Stimulated activated CD8-positive, alpha-beta memory T cell treated with anti-CD3 and anti-CD28 coated beads, Interleukin-7, amount 100 ng/mL, for 48 hours (primary cell): ENCODE measurements at places on chromosomes 3 and 15.
A peak's percentile ranks its signal among the peaks of the same experiment; 100 is the strongest.

GRCh38 chr3:102229062-102229655, 205.7 kb upstream of the ZPLD1 start:
- peak; percentile 28 for DNase-seq

- DNase-seq: no peak
These were observed 64.8 kb downstream of the SCN11A start for GRCh38 chr3:38986901-38987300.

GRCh38 chr3:133038731-133039375, 662 bp downstream of the TMEM108 start:
- no peak for DNase-seq

DNA sequence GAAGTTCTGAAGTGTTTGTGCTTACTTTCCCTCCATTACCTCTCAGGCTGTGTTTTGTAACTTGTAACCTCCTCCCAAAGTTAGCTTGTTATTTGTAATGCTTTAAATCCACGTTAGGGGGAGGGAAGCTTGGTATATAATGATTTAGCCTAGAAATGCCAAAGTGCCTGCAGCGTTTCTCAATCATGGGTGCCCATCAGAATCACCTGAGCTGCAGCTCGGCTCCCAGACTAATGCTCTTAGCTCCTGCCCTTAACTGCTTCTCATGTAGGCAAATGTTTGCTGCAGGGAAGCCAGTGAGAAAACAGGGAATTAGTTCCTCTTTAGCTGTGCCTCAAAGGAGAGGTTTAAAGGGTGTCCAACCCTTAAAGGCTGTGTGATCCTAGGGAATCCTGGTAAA, 219.2 kb upstream of the NAALADL2 start:
- no peak for DNase-seq

GRCh38 chr15:42721916-42722315, 15.0 kb downstream of the CDAN1 start:
- DNase-seq: no peak

DNA sequence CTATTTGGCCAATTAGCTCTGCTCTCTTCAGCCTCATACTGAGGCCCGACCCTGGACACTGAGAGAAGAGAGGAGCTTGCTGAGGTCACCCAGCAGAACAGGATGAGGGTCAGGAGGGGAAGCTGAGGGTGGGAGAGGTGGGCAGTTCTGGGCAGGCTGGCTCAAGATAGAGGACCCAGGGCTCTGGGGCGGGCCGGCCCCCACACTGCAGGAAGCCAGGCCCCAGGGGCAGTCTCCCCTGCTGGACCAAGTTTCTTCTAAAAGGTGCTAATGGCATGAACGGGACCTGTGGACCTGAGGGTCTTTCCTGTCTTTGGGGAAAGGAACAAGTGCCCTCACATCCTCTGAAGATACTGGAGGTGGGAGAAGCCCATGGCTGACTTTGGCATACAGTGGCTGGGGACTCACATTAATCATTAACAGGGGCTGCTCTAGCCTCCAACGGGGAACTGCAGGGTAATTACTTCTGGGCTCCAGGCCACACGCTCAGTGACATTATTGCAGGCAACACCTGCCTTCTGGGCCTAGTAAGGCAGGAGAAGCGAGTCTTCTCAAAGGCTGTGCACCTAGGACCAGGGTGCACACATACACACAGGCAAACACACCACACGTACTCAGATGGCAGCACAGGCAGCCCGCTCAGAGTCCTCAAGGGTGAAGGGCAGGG, 10.6 kb downstream of the HCN4 start:
- no peak for DNase-seq

- no peak for DNase-seq
These were observed 13.8 kb upstream of the TMC3 start for GRCh38 chr15:81387621-81388435.

DNA sequence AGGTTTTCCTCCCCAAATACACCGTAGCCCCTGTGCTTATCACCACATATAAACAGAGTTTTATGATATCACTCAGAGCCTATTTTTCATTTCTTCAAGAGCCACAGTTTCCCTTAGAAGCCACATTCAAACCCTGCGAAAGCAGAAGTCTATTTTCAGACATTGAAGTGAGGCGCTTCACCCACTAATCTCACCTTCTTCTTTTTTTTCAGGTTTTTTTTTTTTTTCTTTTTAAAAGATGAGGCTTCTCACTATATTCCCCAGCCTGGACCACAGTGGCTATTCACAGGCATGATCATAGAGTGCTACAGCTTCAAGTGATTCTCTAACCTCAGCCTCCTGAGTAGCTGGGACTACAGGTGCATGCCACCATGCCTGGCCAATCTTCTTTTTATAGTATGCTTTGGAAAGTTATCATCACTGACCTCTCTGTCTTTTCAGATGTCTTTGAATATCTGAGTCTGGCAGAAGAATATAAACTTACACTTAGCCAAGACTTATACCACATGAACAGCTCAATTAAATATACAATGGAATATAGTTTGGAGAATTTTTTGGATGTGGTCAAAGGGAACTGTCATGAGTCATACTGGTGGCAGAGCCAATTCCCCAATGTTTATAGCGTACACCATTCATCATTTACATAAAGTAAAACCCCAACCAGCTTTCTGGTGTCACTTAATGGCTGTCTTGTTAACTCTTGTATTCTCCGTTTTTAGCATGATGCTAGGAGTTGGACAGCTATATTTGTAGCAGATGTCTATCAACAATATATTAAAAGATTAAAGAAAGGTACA, 59.7 kb upstream of the CCDC50 start:
- no peak for DNase-seq

DNA sequence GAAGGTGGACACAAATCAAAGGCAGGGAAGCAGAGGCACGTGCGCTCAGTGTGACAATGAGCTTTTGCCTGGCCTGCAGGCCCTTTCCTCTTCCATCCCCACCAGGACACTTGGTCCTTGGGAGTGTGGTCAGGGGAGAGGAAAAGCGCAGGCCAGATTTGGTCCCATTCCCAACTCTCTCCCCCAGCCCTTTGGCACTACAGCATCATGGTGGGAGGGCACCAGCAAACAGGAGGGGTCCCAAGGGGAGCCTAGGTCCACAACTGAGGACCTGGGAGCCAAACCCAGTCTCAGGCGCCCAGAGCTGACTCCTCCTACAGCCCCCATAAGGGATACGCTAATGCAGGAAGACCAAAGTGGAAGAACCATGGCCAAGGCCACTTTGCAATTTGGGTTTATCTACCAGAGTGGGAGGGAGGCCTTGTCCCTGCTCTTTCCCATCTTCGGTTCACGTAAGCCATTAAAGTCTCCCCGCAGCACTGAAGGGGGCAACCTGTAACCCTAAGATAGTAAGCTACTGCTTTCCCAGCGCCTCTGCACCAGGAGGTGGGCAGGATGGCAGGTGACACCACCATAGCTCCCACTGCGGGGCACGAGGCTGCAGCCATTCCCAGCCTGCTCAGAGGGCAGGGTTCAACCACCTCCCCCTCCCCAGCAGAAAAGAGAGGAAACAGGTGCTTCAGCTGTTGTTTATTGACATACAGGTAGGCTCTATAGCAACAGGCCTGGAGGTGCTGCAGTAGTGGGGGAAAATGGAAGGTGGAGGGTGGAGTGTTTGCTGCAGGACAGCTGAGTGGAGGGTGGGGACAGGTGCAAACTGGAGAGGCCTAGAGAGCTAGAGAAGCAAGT, 993 bp upstream of the GRAMD2A start:
- no peak for DNase-seq

DNA sequence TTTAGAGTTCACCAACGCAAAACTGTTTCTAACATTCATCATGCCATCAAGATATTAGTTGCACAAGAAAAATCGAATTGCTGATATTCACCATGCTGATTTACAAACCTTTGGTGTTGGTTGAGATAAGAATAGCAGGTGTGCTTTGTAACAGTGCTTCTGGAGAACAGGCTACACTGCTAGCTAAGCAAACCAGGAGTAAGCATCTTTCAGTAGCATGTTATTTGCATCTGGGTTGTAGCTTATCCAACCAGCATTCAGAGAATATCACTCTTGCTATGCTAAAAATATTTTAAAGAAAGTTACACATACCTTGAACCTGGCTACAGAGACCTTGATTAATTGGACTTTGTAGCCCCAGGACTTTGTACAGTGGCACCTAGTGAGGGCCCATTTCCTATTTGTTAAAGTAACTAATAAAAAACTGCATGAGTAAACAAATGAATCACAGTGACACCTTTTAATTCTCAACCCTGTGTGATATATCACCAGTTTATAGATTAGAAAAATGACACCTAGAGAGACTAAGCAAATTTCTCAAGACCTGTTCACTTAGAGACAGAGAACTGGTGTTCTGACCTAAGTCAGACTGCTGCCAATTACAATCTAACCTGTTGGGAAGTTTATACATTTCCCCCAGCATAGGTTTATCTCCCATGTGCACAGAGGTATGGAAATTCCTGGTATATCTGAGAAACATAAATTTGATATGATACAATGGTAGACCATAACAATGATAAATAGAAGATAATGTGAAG, 435.5 kb upstream of the TGFBR2 start:
- DNase-seq: no peak

GRCh38 chr3:61559136-61559731, 2.1 kb upstream of the PTPRG start:
- no peak for DNase-seq

GRCh38 chr3:179615458-179616173, 11.0 kb downstream of the NDUFB5 start:
- no peak for DNase-seq

DNA sequence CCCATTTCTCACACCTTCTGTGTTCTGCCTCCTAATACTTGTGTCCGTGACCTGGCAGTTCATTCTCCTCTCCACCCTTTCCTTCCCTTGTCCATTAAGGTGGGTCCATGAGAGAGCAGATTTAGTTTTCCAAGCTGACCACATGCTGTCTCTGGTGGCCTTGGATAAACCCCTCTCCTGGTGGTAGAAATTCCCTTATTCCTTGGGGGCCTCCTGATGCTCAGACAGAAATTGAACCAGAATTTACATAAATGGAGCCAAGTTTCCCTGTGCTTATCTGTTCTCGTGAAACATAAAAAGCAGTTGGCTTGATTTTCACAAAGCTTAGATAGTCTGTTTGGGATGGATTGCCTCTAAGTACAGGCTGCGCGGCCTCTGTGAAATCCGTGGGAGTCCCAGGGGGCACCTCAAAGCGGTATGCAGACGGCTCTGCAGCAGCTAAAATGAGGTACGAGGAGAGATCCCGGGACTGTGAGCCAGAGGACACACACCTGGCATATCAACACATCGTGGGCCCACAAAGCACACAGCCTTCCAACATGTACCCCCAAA, 101.0 kb upstream of the NMNAT3 start:
- no peak for DNase-seq

- DNase-seq: no peak
These were observed 34.3 kb upstream of the MANF start for GRCh38 chr3:51350751-51351150.

DNA sequence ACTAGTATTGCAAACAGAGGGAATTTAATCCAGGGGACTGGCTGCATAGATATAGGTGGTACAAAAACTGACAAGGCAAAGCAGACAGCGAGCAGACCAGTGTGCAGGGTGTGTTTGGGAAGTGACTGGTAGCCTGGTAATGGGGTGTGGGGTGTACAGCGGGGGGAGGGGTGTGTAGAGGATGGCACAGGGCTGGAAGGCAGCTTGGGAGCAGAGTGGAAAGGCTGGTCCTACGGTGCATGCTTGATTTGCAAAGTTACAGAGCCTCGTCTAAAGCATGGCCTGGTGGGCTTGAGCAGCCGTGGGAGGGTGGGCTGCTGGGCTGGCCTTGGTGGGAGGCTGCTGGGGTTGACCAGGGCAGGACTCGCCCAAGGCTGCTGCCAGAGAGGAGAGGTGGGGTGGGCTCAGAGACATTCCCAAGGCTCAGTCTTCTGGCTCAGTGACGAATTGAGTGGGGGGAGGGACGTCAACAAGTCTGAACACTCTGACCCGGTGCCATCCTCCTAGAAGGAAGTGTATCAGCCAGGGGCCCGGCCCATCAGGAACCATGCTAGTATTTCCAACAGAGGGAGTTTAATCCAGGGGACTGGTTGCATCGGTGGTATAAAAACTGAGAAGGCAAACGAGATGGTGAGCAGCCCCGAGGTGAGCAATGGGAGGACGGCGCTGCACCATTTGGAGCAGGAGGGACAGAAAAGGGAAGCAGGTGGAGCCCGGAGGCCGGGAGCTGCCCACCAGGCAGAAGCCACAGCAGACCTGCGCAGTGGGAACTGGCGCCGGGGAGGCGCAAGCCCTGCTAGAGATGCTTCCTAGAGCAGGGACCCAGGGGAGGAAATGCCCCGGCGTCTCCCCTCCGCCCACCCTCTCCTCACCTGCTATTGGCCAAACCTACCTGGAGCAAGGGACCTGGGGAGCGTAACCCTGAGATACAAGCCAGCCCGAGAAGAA, 29.2 kb downstream of the CPN2 start:
- no peak for DNase-seq

- DNase-seq: no peak
These were observed 617.5 kb downstream of the TBL1XR1 start for GRCh38 chr3:176579711-176580185.

GRCh38 chr3:108822123-108822897, at the start of gene TRAT1:
TRAT1 (plus strand) TSS chr3:108822786; CDS start chr3:108822928, 142 bp downstream.
- DNase-seq: no peak

DNA sequence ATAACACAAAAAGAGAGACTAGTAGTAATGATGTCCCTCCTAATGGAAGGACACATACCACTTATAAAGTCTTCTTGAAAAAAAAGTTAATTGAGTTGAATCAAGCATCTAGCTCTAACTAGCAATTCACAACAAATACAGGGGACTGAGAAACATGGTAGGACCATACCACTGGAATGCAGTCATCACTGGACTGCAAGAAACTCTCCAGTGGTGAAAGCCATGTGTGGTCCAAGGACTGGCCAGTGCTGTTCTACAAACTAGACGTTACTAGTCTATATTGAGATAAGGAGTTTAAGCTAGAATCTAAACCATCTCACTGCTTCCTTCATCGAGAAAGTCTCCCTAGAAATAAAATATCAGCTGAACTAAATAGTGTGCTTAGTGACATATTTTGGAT, 16.7 kb downstream of the FBN1 start:
- no peak for DNase-seq

GRCh38 chr3:105448338-105448982, 81.8 kb downstream of the ALCAM start:
- DNase-seq: no peak

GRCh38 chr3:55877703-55878102, 390.6 kb upstream of the WNT5A start:
- DNase-seq: no peak

DNA sequence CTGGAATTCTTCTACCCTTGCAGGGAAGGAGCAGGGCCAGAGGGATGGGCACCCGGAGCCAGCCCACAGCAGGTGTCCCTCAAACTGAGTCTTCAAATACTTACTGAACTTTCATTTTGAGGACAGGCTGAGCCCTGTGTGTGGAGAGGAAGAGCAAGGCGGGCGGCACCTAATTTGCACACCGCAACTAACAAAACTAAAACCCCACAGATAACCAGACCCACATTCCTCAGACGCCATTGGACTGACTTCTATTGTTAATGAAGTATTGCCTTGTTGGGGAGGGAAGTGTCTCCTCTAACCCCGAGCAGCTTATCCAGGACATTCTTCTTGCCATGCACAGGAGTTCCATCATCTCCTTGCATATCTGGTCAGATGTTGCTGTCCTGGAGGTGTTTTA, 105.2 kb upstream of the NR2E3 start:
- no peak for DNase-seq

GRCh38 chr3:23435318-23435717, 232.2 kb downstream of the UBE2E2 start:
- no peak for DNase-seq
